ENCODE measurements at places on chromosomes 3 and 15. TPM values are rescaled to one million over a fixed set of nuclear protein-coding genes. Genes with fewer than 3 reads are reported as not detected.

DNA sequence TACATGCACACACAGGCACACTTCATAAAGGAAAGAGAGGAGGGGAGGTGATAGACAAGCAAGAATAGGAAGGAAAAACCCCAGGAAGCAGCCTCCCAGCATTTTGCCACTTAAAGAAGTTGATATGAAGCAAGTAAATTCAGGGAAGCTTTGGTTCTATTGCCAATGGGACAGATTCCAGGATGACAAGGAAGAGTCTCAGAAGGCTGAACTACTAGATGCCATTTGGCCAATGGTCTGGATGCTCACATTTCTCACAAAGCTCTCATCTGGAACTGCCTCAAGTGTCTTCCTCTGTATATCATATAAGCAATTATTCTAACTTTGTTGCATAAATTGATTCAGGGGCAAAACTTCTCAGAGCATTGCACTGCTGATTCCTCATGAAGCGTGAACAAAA, 78.8 kb upstream of the STRIT1 start:
- no peak for DNase-seq

DNA sequence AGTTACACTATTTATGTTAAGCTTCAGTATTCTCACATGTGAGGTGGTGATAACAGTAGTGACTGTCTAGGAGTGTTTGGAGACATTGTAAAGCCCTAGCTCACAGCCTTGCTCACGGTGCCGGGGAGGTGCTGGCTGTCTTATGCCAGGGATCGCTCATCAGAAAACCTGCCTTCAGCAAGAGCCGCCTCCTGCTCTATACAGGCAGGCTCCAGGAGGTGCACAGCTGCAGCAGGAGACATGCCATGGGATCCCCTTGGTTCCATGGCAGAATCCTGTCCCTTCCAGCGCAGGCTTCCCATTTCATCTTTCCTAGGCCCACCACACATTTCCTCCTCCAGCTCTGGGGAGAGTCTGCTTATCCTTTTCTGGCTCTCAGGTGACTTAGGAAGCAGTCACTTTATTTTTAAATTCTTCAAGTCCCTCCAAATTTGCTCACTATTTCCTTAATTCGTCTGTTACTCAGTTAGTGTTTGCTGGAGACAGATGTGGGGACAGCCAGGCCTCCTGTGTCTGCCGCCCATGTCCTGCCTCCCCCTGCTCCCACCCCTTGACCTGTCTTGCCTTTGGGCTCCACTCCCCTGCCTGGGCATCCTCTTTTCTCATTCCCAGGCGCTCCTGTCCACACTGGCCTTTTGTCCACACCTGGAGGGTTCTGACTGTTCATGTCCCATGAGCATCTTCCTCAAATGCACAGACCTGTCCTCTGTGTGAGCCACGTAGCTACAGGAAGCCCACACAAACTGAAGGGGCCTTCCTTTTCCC, 31.7 kb downstream of the SLCO2A1 start:
- no peak for DNase-seq

DNA sequence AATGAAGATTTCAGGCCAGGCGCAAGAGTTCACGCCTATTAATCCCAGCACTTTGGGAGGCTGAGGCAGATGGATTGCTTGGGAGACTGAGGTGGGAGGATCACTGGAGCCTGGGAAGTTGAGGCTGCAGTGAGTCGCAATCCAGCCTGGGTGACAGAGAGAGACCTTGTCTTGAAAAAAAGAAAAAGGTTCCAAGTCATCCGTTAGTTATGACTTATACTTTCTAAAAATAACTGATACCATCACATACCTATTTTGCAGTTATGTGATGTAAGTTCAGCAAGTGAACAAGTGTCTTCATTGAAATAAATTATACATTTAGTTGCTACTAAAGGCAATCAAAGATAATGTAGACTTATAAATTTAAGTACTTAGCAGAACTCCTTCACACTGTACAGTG, 22.1 kb downstream of the CLPX start:
- no peak for DNase-seq

DNA sequence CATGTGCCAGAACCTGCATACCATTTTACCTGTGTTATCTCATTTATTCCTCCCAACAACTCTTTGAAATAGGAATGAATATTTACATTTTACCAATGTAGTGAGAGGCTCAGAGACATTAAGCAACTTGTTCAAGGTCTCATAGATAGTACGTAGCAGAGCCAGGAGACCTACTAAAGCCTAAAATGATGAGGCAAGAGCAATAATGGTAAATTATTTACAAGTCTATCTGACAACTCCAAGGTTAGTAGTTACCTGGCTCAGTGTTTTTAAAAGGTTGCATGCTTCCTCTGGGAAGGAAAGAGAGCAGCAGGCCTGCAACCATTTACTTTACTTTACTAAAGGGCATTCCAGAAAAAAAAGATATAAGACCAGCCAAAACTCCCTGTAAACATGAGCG, 103.0 kb downstream of the CFAP20DC start:
- no peak for DNase-seq

DNA sequence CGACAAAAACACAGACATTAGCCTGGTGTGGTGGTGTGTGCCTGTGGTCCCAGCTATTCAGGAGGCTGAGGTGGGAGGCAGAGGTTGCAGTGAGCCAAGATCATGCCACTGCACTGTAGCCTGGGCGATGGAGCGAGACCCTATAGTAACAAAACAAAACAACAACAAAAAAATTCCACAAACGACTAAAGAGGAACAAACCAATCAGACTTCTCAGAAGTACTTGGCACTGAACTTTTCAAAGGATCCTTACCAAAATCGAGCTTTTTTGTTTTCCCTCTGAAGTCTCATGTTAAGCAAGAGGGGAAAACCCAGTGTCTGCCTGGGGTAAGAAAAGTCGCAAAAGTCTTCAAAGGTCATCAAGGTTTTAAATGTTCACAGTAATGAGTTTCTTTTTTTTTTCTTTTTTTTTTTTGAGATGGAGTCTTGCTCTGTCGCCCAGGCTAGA, 30.1 kb upstream of the TFRC start:
- no peak for DNase-seq

GRCh38 chr15:32828507-32829186, 110.8 kb downstream of the GREM1 start:
- no peak for DNase-seq

GRCh38 chr15:36407647-36408046, 171.8 kb upstream of the CDIN1 start:
- DNase-seq = no peak

GRCh38 chr3:71728632-71729342, 3.6 kb upstream of the EIF4E3 start:
- peak; percentile 62 for DNase-seq

GRCh38 chr3:81218023-81218422, 543.4 kb downstream of the GBE1 start:
- DNase-seq = peak; percentile 64

- DNase-seq = no peak
Observed at GRCh38 chr3:114455432-114455831, 161.6 kb downstream of the TIGIT start.

GRCh38 chr3:9124730-9125129, 124.7 kb downstream of the SRGAP3 start:
- no peak for DNase-seq

GRCh38 chr3:183502237-183503181, 53.0 kb downstream of the KLHL6 start:
- no peak for DNase-seq

- DNase-seq = peak; percentile 48
Observed at GRCh38 chr15:64693134-64693533, 82.3 kb downstream of the RBPMS2 start.

DNA sequence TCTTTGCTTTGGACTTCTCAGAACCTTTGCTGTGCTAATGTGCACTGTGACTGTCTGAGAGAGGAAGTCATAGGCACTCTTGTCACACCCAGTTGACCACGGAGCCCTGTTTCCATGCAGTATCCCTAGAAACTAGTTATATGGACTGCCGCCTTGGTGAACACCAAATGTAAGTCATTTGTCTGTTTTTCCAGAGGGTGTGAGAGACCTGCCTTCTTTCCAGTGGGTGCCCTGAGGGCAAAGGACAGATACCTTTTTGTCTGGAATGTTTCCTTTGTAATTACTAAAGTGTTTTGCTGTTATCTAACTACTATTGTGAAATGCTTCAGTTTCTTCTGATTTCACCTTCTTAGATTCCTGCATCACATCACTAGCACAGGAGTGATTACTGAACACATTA, 91.8 kb downstream of the LARS2 start:
- DNase-seq = no peak

DNA sequence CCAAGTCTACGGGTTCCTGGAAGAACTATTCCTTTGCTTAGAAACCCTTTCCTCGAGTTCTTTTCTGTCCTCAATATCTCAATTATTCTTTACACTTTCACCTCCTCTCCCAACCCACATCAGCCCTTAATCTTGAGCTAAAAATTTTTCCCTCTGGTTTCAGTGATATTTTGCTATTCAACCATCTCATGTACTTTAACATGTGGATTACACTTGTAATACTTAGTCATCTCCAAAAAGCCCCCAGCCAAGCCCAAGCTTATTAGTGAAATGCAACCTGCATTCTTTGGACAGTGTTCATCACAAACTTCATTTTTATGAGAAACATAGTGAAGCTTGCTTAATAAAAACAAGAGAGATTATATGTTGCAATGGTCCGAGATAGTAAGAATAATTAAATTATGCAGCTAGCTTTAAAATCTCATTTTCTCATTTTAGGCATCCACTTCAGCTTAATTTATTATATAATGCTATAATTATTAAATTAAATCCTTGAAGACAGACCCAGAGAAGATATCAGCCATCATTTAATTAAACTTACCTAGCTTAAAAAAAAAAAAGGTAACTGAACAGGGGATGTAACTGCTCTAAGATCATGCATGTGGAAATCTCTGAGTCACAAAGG, 534.5 kb upstream of the TBL1XR1 start:
- DNase-seq = no peak

DNA sequence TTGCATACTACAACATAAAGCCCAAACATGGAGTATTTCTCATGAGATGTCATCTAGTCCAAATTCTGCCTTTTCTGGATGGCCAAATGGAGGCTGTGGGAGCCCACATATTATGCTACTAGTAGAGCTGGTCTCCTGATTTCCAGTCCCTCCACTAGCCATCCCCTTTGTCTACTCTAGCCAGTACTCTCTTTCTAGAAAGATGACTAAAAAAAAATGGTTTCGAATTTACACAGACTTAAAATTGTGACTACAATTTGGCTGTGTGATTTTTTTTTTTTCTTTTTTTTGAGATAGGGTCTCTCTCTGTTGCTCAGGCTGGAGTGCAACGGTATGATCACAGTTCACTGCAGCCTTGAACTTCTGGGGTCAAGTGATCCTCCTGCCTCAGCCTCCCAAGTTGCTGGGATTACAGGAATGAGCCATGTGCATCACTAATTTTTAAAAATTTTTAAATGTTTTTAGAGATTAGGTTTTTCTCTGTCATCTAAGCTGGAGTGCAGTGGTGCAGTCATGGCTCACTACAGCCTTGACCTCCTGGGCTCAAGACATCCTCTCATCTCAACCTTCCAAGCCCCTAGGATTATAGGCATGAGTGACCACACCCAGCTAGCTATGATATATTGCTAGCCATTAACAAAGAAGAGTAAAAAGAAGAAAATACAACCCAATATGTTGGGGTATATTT, 273.9 kb downstream of the ADAMTSL3 start:
- DNase-seq = no peak

DNA sequence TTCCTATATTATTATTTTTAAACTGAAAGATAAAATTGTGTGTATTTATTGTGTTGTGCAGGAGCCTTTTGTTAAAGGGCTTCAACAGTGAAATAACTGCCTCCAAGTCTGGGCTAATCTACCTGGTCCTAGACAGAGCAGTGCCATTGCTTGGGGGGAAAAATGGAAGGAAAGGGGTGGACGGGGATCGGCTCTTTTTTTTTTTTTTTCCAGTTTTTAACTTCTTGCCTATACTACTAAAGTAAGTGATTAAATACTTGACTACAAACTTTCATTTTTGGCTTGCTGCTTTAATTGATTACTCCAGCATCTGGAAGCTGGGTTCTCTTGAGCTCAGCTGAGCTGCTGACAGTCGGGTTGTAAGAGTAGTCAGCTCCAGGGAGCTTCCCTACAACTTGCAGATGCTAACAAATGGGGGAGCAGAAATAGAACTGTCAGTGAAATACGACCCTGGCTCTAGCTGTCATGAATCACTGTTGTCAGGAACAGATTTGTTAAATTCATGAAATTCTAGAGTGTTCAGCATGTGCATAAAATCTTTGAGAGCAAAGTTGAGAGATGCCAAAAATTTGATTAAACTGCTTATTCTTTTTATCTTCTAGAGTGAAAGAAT, 276.7 kb downstream of the ROBO1 start:
- DNase-seq = no peak

DNA sequence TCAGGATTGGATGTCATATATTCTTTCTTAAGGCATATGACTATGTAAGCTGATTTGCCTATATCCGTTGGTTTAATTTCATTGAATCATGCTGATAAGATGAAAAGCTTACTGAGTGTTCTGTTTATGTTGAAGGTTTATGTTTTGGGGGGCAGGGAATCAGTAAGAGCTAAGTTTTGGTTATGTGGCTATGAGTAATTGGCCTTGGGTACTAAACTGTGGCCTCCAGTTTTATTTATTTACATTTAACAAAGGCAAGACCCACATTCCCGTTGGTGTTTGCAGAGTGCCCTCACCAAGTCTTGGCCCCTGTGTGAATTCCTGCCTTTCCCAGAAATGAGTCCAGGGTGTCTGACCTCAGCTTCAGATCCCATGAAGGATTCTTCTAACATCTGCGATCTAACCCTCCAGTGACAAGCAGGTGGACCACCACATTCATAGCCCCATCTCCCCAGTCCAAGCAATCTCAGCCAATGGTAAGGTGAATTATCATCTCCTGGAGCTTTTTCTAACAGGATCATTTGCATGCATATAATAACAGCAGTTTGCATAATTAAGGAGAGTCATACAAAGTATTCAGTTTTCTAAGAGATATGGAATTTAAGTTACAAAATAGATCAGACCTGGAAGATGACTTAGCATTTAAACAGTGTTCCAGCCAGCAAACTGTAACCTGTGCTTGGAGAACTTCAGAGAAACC, 27.4 kb downstream of the GLDN start:
- no peak for DNase-seq

- DNase-seq = no peak
Observed at GRCh38 chr15:57892181-57892580, 173.3 kb downstream of the ALDH1A2 start.

GRCh38 chr3:149411583-149411982, 34.1 kb upstream of the TM4SF1 start:
- DNase-seq = no peak

Gene PLAAT1
- polyA plus RNA-seq = 1.6 TPM

Gene CHP1
- polyA plus RNA-seq = 129 TPM

Gene MESP1
- polyA plus RNA-seq = 1.7 TPM

Gene GHSR
- not detected for polyA plus RNA-seq

Gene UTS2B
- polyA plus RNA-seq = 0.20 TPM

Gene XCR1
- polyA plus RNA-seq = not detected

Gene EXD1
- not detected for polyA plus RNA-seq

Gene GOLGA6L25
- polyA plus RNA-seq = not detected

Gene FSTL1
- 15.8 TPM for polyA plus RNA-seq

Gene VEPH1
- polyA plus RNA-seq = 1.5 TPM

Gene SGO1
- 0.76 TPM for polyA plus RNA-seq

Gene COLQ
- 0.62 TPM for polyA plus RNA-seq

Gene BMF
- 5.1 TPM for polyA plus RNA-seq

Measured in stomach (tissue), 19 donors.